Mucosa of descending colon (tissue), 3 donors: ENCODE measurements at places on chromosomes 2 and 18.

- no peak for DNase-seq
These were observed 76.1 kb upstream of the TXNDC2 start for GRCh38 chr18:9809697-9810096.

DNA sequence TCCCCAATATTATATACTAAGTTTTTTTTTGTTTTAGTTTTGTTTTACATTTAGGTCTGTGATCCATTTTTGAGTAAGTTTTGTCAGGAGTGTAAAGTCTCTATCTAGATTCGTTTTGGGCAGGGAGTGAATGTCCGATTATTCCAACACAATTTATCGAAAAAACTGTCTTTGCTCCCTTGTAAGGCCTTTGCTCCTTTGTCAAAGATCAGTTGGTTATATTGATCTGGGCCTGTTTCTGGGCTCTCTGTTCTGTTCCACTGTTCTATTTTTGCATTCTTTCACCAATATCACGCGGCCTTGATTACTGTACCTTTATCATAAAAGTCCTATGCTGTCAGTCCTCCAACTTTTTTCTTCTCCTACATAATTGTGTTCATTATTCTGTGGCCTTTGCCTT lies 276.5 kb upstream of the ZC3H15 start:
- DNase-seq: no peak

DNA sequence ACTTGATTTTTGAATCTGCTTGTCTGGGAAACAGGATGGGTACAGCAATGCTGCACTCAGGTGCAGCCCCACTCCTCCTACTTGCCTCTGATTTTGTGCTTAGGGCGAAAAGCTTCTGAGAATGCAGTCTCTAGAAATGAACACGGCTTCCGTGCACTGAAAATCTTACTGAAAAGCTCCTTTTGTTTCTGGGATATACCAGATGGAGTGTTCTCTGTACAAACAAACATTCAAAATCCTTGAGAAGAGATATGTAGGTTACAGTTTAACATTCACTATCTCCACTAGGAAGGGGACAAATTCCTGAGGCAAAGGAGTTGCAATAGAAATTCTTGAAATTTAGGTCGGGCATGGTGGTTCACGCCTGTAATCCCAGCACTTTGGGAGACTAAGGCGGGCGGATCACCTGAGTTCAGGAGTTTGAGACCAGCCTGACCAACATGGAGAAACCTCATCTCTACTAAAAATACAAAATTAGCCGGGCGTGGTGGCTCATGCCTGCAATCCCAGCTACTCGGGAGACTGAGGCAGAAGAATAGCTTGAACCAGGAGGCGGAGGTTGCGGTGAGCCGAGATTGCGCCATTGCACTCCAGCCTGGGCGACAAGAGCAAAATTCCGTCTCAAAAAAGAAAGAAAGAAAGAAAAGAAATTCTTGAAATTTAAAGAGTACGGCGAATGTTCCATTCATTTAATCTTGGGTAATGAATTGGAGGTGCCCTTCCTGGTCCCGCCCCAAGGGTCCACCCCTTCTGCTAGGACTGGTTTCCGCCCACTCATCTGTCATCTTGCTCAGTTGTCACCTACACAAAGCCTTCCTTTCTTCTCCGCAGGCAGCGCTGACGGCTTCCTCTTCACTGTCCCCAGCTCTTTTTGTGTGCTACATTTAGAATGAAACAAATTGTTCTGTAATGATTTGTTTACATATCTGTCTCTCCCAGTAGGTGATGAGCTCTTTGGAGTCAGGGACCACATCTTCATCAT lies 92.4 kb downstream of the SOCS6 start:
- DNase-seq: peak; percentile 86

- no peak for DNase-seq
These were observed 42.1 kb downstream of the MYCN start for GRCh38 chr2:15982285-15983044.

DNA sequence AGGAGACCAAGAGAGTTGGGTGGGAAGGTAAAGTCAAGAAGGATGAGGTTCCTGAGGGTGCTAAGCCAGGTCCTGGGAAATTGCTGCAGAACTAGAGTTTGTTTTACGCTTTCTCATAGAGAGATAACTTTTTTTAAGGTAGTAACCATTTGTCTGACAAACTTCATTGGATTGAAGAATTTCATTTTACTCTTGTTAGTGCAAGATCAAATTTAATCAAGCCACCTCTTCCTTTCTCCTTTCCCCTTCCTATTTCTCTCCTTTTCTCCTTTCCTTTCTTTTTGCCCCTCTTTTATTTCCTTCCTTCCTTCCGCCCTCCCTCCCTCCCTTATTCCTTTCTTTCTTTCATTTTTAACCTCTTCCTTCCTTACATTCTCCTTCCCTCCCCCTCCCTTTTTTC lies 65.4 kb downstream of the RDH14 start:
- no peak for DNase-seq

DNA sequence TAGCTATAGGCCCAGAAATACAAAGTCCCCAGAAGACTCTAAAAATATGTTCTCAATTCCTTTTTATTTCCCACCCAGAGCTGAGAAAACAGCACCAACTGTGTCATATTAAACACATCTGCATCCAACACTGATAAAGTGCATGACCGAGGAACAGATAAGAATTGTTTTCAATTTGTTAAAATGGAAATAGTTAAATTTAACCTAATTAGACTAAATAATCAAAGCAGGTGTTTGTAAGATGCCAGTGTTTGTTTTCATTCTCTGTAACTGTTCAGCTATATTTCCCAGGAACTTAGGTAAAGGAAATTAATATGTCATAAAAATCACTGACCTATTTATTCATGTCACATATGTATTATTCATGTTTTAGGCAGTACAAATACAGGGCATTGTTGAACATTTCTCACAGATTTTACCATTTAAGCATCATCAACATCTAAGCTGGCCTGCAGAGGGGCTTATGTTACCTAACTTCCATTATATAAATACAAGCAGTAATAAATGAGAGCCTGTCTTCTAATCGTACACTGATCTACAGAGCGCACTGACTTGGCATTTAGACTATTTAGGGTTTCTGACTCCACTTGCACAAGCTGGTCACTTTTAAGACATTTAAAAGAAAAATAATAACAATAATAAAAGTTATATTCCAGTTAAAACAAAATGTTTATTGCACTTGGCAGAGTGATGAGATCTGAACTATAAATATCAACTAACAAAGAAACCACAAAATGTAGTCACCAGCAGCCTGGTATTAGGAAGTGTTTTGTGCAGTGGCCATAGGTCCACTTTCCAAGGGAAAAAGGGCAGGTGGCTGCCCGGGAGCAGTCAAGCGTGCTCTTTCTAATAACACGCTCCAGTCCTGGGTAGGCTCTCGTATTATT lies 86.6 kb upstream of the ZFP36L2 start:
- no peak for DNase-seq

DNA sequence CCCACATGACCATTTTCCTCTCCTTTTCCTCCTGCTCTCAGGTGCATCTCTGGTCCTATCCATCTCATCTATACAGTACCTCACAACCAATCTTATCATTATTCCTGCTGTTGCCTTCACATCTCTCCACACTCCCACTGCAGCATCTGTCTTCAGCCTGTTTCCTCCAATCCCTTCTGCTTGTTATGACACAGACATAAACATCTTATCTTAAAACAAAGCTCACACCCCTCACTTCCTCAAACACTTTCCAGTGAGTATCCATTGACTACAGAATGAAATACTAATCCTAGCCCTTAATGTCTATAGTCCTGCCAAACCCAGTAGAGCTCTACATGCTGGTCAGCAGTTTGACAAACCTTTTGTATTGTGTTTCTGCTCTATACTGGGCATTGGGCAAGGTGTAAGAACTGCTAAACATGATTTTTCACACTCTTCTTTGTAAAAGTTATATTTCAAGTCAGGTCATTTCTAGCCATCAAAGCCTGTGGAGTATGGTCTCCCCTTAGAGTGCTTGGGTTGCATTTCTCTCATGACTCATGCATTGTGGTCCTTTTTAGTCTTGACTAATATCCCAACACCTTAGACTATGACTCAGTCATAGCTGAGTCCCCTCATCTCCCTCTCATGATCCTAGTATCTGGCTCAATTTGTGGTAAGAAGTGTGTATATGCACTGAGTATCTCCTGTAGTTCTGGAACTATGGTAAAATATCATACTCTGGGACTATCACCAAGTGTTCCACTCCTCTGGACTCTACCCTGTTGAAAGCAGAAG lies 187.0 kb downstream of the CYRIA start:
- no peak for DNase-seq

- DNase-seq: no peak
These were observed 94.5 kb downstream of the SH3RF3 start for GRCh38 chr2:109223490-109223889.

DNA sequence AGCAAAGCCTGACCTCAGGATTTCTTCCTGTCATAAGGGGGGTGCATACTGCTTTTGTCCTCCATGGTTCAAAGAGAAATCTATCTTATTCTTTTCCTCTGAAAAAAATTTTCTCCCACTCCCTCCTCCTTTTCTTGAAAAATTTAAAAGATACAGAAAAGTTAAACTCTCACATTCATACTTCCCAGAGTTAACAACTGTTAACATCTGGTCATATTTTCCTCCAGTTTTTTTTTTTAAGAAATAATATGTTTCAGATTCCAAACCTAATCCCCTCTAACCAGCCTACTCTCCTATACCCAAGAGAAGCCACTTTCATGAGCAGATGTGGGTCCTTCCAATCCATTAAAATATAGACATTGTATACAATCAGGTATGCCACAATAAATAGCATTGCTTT lies 378.9 kb upstream of the HNRNPA3 start:
- no peak for DNase-seq

DNA sequence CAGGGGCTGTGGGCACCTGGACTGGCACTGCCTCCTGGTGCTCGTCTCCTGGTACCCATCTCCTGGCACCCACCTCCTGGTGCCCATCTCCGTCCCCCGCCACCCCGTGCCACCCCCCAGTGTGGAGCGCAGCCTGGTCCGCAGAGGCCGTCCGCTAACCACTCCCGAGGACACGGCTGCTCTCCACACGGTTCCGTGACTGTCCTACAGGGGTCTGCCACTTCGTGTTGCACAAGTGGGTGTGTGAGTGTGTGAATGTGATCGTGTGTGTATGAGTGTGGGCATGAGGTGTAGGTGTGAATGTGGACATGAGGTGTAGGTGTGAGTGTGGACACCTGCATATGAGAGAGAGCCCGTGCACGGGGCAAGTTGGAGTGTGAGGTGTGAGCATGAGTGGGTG lies 119.4 kb upstream of the HS6ST1 start:
- no peak for DNase-seq

DNA sequence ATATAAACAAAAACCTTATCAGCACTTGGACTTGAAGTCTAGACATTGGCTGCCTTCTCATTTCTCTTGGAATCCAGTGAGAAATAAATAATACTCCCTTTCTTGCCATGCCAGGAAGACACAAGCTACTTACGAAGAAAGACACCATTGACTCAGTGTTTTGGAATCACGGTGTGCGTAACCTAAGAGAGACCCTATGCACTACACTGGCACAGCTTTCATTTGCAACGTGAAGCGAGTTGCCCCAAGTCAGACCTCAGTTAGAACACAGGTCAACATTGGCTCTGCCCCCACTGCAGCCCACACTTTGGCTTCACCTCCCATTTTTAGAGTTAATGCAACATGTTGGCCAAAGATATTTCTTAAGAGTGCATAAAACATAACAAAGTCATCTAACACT lies 54.2 kb downstream of the PIEZO2 start:
- DNase-seq: no peak

DNA sequence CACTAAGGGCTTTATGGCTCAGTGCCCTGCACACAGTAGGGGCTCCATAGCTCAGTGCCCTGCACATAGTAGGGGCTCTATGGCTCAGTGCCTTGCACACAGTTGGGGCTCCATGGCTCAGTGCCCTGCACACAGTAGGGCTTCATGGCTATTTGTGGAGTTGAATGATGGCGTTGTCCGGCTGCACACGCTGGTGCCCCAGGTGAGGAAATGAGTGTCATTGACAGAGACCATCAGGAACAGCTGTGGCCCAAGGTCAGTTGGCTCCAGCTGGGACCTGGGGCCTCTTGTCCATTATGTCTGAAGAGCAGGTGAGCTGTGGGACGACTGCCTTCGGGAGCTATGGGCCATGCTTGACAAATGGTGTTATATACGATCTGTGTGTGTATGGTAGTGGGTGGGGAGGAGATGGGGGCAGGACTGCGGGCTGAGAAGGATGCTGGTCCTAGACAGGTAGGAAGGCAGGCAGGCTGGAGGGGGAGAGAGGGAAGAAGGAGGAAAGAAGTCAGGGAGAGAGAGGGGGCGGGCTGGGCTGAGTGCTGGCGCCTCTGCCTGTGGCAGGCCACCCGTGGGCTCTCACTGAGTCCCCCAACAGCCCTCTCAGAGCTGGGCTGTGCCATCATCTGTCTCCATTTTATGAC lies 130.6 kb downstream of the CLIP4 start:
- DNase-seq: no peak

- no peak for DNase-seq
These were observed 49.8 kb downstream of the QPCT start for GRCh38 chr2:37394263-37394662.

GRCh38 chr2:206657087-206657486 lies 14.8 kb downstream of the FAM237A start:
- DNase-seq: no peak

- DNase-seq: no peak
These were observed 148.9 kb downstream of the RNF152 start for GRCh38 chr18:61743775-61744531.

DNA sequence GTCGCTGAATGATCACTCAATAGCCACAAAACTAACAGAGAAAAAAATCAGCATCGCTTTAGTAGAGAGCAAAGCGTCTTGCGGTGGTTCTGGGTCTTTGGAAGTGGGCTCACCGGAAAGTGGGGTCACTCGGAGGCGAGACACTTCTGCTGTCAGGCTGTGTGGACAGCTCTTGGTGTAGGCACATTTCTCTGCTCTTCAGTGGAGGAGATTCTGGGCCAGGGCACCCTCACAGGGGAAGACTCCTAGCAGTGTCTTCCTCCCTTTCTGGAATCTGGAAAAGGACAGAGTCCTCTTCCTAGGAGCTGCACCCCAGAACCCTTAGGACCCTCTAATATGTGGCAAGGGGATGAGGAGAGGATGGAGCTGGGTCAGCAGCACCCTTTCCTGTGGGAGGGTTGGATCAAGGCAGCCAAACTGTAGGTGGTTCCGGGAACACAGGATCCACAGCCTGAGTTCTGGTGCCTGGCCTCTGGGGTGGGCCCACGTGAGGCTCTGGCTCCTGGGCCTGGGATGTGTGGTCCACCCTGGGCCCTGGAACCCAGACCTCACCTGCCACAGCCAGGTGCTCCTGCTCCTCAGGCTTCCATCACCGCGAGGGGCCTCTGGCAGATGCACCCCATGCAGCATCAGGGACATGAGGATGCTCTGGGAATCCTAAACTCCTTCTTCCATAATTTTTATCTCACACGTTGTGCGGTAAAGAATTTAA lies 25.1 kb downstream of the GPR35 start:
- DNase-seq: no peak

- no peak for DNase-seq
These were observed 82.3 kb upstream of the XPO1 start for GRCh38 chr2:61620244-61621159.

GRCh38 chr2:236665572-236666118 lies 96.0 kb downstream of the ACKR3 start:
- DNase-seq: no peak
